Thoracic aorta (tissue), 2 donors: ENCODE measurements at places on chromosomes 12 and 14. TPM values are rescaled to one million over a fixed set of nuclear protein-coding genes. Genes with fewer than 3 reads are reported as not detected.

Gene TMEM260
- 39.9 TPM for total RNA-seq

Gene DCN
- 1,972 TPM for total RNA-seq

- H3K27ac ChIP-seq = no peak overlapping the region
- H3K27me3 ChIP-seq = no peaks in the 10 kb centered on the region
- no peaks in the 10 kb centered on the region for H3K4me1 ChIP-seq
- no peaks in the 10 kb centered on the region for H3K36me3 ChIP-seq
Observed at GRCh38 chr12:66092559-66093269, 37.8 kb downstream of the LLPH start.

GRCh38 chr12:58502841-58503240 lies 417.5 kb downstream of the LRIG3 start:
- no peaks in the 10 kb centered on the region for H3K36me3 ChIP-seq
- no peaks in the 10 kb centered on the region for H3K27me3 ChIP-seq
- no peak overlapping the region for H3K4me3 ChIP-seq
- no peaks in the 10 kb centered on the region for H3K4me1 ChIP-seq
- DNase-seq = no peak

Gene NPAS3
- total RNA-seq = 1.1 TPM

- H3K4me3 ChIP-seq = no peak overlapping the region
- no peaks in the 10 kb centered on the region for H3K36me3 ChIP-seq
- no peaks in the 10 kb centered on the region for H3K4me1 ChIP-seq
- H3K27ac ChIP-seq = no peak overlapping the region
- DNase-seq = no peak
Observed at GRCh38 chr12:96635844-96636243, 146.5 kb downstream of the CFAP54 start.

DNA sequence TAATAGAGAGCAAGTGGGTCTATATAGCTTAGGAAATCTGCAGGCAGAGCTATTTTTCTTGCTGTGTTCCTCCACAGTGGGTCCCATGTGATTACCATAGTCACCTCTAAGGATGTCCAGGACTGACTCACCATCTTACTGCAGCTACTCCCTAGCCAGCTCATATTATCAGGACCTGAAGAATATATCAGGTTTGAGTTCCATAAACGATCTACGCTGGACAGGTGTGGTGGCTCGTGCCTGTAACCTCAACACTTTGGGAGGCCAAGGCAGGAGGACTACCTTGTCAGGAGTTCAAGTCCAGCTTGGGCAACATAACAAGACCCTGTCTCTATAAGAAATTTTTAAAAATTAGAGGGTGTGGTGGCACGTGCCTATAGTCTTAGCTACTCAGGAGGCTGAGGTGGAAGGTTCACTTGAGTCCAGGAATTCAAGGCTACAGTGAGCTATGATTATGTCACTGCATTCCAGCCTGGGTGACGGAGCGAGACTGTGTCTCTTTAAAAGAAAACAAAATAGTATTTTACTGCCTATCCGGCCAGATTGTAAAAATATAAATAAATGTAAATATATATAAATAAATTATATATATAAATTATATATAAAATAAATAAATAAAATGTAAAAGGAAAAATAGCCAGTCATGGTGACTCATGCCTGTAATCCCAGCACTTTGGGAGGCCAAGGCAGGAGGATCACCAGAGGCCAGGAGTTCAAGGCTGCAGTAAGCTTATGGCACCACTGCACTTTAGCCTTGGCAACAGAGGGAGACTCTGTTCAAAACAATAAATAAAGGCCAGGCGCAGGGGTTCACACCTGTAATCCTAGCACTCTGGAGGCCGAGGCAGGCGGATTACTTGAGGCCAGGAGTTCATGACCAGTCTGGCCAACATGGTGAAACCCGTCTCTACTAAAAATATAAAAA lies 6.9 kb upstream of the SPRYD4 start:
- no peak for DNase-seq
- no peaks in the 10 kb centered on the region for H3K36me3 ChIP-seq
- H3K4me1 ChIP-seq = no peaks in the 10 kb centered on the region
- H3K4me3 ChIP-seq = no peak overlapping the region

- H3K4me3 ChIP-seq = no peak overlapping the region
- peaks cover 21% of the 10 kb centered on the region for H3K4me1 ChIP-seq
- H3K27ac ChIP-seq = no peak overlapping the region
- H3K36me3 ChIP-seq = no peaks in the 10 kb centered on the region
Observed at GRCh38 chr14:56002876-56003625, 115.2 kb upstream of the PELI2 start.

DNA sequence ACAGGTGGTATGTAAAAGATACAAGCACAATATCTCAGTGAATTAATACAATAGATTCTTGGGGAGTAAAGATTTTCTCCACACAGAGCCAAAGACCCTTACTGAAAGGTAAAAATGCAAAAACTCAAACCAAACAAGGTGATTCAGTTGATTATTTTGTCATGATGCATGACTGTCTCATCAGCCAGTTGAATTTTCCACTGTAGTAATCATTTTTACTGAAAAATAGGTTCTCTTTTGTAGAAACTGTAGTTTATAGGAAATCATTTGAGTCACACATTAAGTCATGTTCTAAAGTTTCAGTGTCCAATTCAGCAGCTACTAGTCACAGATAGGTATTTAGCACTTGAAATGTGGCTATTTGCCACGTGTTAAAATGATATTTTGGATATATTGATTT lies 53.6 kb downstream of the PPFIA2 start:
- H3K27me3 ChIP-seq = no peaks in the 10 kb centered on the region
- DNase-seq = no peak
- H3K4me1 ChIP-seq = no peaks in the 10 kb centered on the region
- no peak overlapping the region for H3K27ac ChIP-seq
- no peak overlapping the region for H3K4me3 ChIP-seq
- no peaks in the 10 kb centered on the region for H3K36me3 ChIP-seq

DNA sequence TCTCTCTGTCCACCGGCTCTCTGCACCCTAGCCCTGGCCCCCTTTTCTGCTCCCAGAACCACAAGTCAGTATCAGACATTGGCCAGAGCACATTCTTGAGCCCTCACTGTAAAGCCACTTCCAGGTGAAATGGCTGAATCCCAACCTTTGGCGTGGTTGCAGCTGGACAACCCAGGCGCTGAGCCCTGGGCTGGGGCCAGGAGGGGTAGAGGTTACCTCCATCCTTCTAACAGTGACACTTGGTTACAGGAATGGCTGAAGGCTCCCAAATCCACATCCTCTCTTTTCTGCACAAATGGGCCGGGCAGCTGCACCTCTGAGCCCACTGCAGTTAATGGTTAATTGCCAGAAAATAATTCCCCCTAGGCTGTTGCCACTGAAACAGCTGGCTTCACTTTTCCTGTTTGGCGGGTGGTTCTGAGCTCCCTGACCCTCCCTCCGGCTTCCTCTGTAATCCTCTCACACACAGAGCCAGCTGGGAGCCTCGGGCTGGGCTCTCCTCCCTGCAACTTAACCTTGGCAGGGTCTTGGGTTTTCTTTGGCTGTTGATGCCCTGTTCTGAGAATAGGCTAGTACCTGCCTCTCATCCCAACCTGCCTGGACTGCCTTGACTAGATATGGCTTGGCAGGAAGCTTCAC lies 44.1 kb downstream of the TSPAN11 start:
- no peaks in the 10 kb centered on the region for H3K4me1 ChIP-seq
- no peaks in the 10 kb centered on the region for H3K36me3 ChIP-seq
- H3K27ac ChIP-seq = no peak overlapping the region
- no peak overlapping the region for H3K4me3 ChIP-seq
- DNase-seq = no peak

GRCh38 chr14:101773378-101773777 lies 11.9 kb downstream of the PPP2R5C start:
- no peaks in the 10 kb centered on the region for H3K36me3 ChIP-seq
- no peaks in the 10 kb centered on the region for H3K4me1 ChIP-seq
- H3K27me3 ChIP-seq = no peaks in the 10 kb centered on the region
- DNase-seq = no peak

Gene SOAT2
- total RNA-seq = 0.99 TPM

- no peaks in the 10 kb centered on the region for H3K4me1 ChIP-seq
- H3K27ac ChIP-seq = no peak overlapping the region
- no peak for DNase-seq
Observed at GRCh38 chr14:76537906-76538647, 162.1 kb downstream of the ESRRB start.

Gene ARF6
- total RNA-seq = 33.7 TPM

DNA sequence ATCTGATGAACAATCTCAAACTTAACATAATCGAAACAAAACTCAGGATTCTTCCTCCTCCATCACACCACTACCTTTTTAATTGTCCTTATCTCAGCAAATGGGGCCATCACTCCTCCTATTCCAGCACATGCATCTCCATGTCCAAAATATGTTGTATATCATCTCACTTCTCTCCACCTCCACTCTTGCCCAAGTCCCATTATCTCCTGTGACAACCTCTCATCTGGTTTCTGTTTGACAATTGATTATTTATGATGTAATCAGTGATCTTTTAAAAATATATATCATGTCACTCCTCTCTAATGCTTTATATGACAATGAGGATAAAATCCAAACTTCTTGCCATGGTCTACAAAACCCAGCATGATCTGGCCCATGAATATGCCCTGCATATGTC lies 200.8 kb upstream of the HMGA2 start:
- H3K4me3 ChIP-seq = no peak overlapping the region
- no peaks in the 10 kb centered on the region for H3K36me3 ChIP-seq

GRCh38 chr14:91912035-91912434 lies 35.5 kb downstream of the FBLN5 start:
- H3K27me3 ChIP-seq = no peaks in the 10 kb centered on the region
- H3K4me3 ChIP-seq = no peak overlapping the region
- H3K4me1 ChIP-seq = peaks cover 2% of the 10 kb centered on the region
- H3K36me3 ChIP-seq = peaks cover 8% of the 10 kb centered on the region
- no peak for DNase-seq

Gene BHLHE41
- total RNA-seq = 7.5 TPM

GRCh38 chr14:30312214-30312613 lies 246.7 kb upstream of the G2E3 start:
- no peak for DNase-seq
- no peak overlapping the region for H3K4me3 ChIP-seq
- no peaks in the 10 kb centered on the region for H3K36me3 ChIP-seq
- no peaks in the 10 kb centered on the region for H3K27me3 ChIP-seq

DNA sequence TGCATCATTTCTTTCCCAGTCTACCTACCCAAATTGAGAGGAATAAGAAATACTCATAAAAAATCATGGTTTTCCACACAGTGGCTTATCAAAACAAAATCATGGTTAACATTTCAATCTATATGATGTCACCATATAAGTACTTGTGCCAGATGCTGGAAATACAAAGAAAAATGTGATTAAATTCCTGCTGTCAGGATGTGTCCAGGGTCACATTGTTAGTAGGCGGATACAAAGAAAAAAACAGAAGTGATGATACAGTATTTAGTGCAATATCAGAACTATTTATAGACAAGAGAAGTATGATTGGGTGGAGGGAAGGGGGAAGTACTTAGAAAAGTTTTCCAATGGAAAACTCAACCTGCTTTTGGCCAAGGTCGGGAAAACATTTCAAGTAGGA lies 47.0 kb upstream of the OR6J1 start:
- no peak for DNase-seq
- H3K4me1 ChIP-seq = no peaks in the 10 kb centered on the region
- H3K27ac ChIP-seq = no peak overlapping the region
- no peak overlapping the region for H3K4me3 ChIP-seq

- no peaks in the 10 kb centered on the region for H3K27me3 ChIP-seq
- H3K36me3 ChIP-seq = no peaks in the 10 kb centered on the region
- no peak overlapping the region for H3K4me3 ChIP-seq
- DNase-seq = no peak
Observed at GRCh38 chr12:65505386-65506121, 227.1 kb downstream of the MSRB3 start.

GRCh38 chr12:119113496-119113986 lies 65.2 kb upstream of the HSPB8 start:
- no peaks in the 10 kb centered on the region for H3K4me1 ChIP-seq
- H3K4me3 ChIP-seq = no peak overlapping the region
- no peaks in the 10 kb centered on the region for H3K36me3 ChIP-seq
- no peaks in the 10 kb centered on the region for H3K27me3 ChIP-seq
- DNase-seq = no peak

- DNase-seq = no peak
- no peaks in the 10 kb centered on the region for H3K27me3 ChIP-seq
- no peak overlapping the region for H3K27ac ChIP-seq
- H3K4me1 ChIP-seq = no peaks in the 10 kb centered on the region
Observed at GRCh38 chr12:68882251-68882964, 50.6 kb downstream of the CPM start.

Gene PGF
- 34.4 TPM for total RNA-seq

DNA sequence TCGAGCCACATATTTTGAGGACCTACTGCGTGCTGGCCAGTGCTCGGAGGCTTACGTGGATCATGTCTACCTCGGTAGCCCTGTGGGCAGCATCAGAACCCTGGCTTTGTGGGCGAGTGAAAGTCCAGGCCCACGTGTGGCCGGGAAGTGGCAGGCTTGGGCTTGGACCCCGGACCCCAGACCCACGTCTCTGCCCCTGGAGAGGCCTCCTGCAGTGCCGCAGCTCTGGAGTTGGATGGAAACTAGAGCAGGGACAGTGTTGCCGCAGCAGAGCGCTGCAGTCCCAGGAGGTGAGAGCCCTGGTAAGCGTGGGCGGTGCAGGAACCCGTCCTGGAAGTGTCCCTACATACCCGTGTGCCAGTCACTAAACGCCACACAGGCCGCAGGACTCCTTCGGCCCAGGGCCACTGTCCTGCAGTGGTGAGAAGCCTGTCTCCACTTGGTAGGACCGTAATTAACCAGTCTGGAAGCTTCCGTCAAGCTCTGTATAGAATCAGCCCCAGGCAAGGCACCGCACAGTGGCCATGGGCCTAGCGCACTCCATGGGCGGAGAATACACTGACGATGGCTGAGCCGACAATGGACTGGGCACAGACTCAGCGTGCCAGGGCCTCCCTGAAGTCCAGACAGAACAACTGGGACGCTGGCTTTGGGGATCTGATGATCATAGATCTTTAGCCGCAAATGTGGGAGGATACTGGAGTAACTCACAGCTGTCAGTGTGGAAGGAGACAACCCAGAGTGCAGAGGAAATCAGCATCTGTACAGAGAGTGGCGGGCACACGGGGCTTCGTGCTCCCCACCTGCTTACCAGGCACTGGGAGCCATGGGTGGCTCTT lies 219.5 kb downstream of the KIF26A start:
- H3K27ac ChIP-seq = no peak overlapping the region
- no peak overlapping the region for H3K4me3 ChIP-seq
- H3K27me3 ChIP-seq = no peaks in the 10 kb centered on the region
- H3K4me1 ChIP-seq = no peaks in the 10 kb centered on the region
- no peaks in the 10 kb centered on the region for H3K36me3 ChIP-seq
- no peak for DNase-seq

DNA sequence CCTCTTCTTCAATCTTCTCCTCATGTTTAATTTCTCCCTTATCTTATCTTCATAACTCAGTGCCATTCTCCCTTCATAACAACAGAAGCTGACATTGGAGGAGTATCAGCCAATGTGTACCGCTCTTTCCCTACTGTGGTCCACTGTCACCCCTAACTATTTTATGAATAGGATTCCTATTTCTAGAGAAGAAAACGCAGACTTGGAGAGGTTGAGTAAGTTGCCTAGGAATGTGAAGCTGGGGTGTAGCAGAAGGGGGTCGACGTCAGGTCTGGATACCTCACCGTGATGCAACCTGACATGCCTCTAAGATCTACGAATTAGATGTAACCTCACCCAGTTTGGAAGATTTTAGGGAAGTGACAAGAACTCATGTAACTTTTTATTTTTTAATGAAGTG lies 17.1 kb downstream of the LMO3 start:
- H3K27me3 ChIP-seq = no peaks in the 10 kb centered on the region
- H3K4me1 ChIP-seq = peaks cover 4% of the 10 kb centered on the region
- no peak overlapping the region for H3K27ac ChIP-seq
- no peaks in the 10 kb centered on the region for H3K36me3 ChIP-seq
- no peak overlapping the region for H3K4me3 ChIP-seq
- no peak for DNase-seq

- H3K4me3 ChIP-seq = peak overlapping the region; percentile 12
- no peaks in the 10 kb centered on the region for H3K27me3 ChIP-seq
- H3K4me1 ChIP-seq = peaks cover 30% of the 10 kb centered on the region
- no peak for DNase-seq
- H3K36me3 ChIP-seq = no peaks in the 10 kb centered on the region
Observed at GRCh38 chr14:68527329-68527851, 265.5 kb downstream of the ZFP36L1 start.
